ENCODE measurements at places on chromosomes 1 and 21.

DNA sequence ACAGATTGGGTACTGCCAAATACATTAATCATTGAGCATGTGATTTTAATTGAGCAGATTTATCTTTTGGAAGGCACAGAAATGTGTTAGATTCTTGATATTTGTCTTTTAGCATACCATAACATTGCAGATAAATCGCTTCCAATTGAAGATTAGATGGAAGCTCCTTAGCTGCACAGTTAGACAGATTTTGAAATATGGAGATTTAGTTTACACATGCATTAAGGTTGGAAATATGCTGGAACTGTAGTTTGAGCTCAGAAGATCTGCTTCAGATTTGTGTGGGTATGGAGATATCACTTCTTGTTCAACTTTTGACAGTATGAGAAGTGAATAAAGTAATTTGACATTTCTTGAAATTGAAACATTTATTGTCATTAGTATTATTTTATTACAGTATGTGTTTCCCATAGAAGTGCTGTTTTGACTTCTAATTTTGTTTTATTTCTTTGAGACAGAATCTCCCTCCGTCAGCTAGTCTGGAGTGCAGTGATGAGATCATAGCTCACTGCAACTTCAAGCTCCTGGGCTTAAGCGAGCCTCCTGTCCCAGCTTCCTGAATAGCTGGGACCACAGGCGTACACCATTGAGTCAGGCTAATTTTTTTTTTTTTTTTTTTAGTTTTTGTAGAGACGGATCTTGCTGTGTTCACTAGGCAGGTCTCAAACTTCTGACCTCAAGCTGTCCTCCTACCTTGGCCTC is 29.1 kb downstream of the THRAP3 start:
- no peak for DNase-seq

GRCh38 chr1:71561206-71561605 is 480.4 kb upstream of the ZRANB2 start:
- no peak for DNase-seq

- no peak for DNase-seq
Observed at GRCh38 chr1:30253807-30254440, 469.5 kb downstream of the MATN1 start.

DNA sequence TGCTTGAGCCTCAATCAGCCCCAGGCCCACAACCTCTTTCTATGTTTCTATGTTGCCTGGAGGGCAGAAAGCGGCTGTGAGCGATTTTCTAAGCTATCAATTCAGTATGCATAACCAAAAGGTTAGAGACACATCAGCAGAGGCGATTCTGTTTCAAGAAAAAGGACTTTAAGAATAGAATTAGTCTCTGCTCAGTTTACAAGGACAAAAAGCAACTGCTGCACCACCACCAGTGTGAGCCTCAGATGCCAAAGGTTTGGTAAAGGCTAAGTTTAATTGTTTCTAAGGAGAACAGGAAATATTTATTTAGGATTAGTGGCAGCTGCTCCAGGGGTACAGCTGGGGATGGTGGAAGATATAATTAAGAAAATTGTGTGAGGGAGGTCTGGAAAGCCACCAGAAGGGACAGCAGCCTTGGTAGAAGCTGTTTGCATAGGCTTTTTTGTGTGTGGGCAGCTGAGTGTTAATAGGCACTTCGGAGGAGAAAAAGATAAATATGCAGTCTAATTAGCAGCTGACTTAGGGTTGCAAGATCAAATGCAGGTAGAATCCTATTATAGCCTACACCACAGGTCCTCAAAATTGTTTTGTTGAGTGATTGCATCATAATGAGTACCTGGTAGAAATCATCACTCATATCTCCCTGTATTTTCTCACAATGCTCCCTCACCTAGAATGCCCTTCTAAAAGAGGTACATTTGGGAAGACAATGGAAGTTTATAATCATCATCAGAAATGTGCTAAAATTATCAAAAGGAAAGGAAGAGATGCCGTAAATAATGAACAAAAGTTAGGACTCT is 35.8 kb downstream of the ZC3H11B start:
- no peak for DNase-seq

DNA sequence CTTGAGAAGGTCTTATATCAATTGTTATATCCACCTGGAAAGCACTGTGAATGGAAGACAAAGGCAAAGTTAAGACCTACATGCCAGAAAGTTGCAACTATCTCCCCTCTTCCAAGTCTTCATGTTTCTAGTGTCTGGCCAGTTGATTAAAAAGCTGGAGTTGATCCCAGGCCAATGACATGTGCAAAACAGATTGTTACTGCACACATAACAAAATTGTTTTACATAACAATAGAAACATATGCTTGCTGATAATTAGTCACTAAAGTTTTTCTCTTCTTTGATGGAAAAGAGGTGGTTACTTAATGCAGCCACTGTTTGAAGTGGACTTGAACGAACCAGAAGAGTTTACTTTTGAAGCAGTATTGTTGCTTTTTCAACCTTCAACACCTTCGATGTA is 158.2 kb downstream of the TGFBR3 start:
- DNase-seq, result no peak

GRCh38 chr1:224736619-224737352 is 120.7 kb downstream of the CNIH3 start:
- DNase-seq, result peak; percentile 95

DNA sequence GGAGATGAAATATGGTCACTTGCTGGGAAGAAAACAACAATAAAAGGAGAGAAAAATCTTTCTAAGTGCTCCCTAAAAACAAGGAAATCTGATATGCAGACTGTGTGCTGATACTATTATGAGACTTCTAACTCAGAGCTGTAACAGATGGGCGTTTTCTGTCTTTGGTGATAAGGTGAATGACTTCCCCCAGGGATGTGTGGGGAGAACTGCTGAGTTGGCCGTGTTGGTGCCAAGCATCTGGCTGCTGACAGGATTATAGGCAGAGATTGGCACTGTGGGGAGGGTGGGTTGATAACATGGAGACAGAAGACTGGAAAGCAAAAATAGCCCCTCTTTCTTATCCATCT is 438.5 kb upstream of the PLXNA2 start:
- DNase-seq, result no peak

DNA sequence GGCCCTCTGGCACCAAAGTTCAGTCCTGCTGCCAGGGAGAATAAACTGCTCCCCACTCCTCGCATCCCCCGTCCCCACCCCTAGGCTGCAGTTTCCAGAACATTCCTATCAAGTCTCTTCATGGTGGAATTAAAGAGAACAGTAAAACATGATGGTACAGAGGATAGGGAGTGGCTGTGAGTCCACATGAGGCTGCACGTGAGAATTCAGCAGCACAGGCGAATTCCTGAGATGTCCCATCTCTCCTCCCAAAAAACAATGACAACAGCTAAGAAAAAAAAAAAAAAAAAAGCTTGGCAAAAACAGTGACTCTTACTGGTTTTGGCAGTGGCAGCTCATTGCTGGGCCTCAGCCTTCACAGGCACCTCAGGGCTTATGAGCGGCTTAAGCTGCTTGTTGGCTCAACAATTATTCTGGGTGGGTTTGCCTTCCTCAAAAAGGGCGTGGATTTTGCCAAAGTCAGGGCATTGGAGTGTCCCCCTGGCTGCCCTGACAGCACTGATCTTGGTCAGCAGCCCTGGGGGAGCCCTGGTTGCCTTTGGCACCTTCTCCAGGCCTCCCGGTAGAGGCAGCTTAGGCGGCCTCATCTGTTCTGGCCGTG is 5.7 kb upstream of the IFFO2 start:
- no peak for DNase-seq

GRCh38 chr1:28871631-28872401 is 42.6 kb upstream of the EPB41 start:
- DNase-seq, result no peak

- peak; percentile 46 for DNase-seq
Observed at GRCh38 chr1:161497961-161498360, 7.3 kb upstream of the FCGR2A start.

- DNase-seq, result no peak
Observed at GRCh38 chr1:77089756-77090155, 129.5 kb downstream of the PIGK start.

DNA sequence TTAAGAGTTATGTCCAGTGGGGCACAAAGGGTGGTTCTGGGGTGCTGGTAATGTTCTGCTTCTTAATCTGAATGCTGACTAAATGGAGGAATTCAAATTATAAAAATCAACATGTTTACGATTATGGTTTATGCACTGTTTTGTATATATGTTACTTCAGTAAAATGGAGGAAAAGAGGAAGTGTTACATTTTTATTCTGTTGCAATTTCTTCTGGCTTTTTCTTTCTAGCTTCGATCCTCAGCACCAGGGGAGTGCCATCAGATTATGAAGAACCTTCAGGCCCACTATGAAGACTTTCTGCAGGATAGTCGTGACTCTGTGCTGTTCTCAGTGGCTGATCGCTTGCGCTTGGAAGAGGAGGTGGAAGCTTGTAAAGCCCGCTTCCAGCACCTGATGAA is 105.5 kb downstream of the MACF1 start:
- peak; percentile 3 for DNase-seq

DNA sequence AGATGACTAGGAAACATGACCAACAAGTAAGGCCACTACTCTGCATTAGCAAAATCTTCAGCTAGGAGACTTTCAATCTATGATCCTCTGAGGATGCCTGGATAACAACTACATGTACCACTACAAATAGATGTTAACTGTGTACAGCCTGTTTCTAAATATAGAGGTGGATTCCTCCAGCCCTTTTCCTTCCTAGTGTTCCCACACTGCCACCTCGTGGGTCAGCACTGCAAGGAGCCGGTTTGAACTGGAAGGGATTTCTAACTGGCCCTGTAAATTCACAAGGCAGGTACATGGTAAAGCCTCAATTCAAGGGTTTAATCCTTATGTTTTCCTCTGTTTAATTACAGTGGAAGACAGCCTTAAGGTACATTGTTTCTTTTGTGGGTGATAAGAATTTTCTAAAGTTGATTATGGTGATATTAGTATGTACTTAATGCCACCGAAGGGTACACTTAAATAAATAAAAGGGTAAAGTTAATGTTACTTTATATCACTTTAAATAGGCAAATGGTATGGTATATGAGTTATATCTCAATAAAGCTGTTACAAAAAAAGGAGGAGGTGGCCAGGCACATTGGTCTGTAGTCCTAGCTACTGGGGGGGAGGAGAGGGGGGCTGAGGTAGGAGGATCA is 14.4 kb downstream of the SMYD3 start:
- DNase-seq, result peak; percentile 20

DNA sequence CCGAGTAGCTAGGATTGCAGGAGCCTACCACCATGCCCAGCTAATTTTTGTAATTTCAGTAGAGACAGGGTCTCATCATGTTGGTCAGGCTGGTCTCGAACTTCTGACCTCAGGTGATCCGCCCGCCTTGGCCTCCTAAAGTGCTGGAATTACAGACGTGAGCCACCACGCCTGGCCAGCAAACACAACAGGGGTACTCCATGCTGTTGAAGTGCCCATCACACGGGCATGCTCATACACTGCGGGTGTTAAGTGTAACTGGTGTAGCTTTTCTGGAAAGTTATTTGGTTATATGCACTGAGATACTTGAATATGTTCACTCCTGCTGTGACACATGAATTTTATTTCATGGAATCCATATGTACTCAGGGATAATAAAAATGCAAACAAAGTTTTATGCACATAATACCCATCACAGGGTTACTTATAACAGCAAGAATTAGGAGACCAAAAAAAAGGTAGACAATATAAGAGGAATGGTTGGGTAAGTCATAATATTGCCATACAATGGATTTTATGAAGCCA is 9.2 kb downstream of the SRSF4 start:
- DNase-seq, result no peak

- DNase-seq, result no peak
Observed at GRCh38 chr1:89070509-89070908, 5.5 kb upstream of the GBP1 start.

GRCh38 chr1:210438928-210439841 is 110.5 kb downstream of the HHAT start:
- DNase-seq, result no peak

- DNase-seq, result no peak
Observed at GRCh38 chr1:222331765-222332164, 216.1 kb downstream of the HHIPL2 start.

DNA sequence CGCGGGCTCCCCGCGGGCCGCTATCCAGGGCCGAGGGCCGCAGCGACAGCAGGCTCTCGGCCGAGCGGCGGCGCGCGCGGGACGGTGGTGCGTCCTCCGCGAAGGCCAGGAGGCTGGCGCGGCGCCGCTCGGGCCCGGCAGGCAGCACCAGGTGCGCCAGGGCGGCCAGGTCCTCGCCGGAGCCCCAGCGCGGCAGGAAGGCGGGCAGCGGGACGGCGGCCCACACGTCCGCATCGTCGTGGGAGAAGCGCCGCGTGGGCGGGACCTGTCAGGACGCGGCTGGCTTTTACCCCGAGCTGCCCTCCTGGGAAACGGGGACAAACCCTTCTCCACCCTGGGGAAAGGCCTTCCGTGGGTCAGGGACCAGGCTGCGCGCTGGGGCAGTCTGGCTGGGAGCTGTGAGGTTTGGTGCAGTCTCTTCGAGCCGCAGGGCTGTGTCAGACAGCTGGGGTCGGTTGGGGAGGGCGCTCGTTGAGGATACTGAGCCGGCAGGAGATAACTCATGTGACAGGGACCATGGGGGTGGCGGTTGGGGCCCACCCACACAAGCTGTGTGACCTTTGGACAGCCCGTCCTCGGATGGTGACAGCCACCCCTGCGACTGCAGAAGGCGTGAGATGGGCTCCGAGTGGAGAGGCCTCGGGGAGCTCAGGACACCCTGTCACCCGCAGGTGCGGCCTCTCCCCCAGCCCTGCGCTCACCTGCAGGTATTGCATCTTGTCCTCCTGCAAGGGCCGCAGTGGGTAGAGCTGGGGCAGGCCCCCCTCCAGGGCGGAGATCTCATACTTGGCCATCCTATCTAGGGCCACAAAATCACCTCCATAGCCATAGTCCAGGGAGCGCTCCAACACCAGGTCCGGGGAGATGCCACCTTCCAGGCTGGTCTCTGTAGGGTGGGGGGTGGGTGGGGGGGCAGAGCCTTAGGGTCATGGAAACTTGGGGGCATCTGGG is 6.0 kb downstream of the HES3 start:
- DNase-seq, result no peak

DNA sequence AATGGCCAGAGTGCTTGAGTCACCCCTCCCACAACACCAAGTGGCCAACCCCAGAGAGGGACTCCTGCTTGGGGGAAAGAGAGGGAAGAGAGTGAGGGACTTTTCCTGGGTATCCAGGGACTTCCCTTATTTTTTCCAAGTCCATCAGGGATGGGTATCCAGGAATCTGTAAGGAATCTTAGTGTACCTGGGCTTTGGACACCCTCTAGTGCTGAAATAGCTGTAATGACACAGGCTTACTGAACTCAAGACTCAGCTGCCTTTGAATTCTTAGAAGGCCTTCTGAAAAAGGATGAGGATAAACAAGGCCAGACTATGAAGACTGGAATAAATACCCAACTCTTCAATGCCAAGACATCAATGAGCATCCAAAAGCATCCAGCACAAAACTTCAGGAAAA is 12.0 kb downstream of the TSHB start:
- no peak for DNase-seq
